Brain (organoid and tissue), 16 donors: ENCODE measurements at places on chromosomes 5 and 9. TPM values are rescaled to one million over a fixed set of nuclear protein-coding genes. Genes with fewer than 3 reads are reported as not detected.
A peak's percentile ranks its signal among the peaks of the same experiment; 100 is the strongest.

- peak; percentile 33 for DNase-seq
Measured at GRCh38 chr9:1202512-1203280, 152.5 kb downstream of the DMRT2 start.

- DNase-seq, result no peak
Measured at GRCh38 chr5:82389347-82389746, 111.2 kb upstream of the RPS23 start.

The PFN3 gene
- polyA plus RNA-seq, result not detected

The SLCO6A1 gene
- polyA plus RNA-seq, result not detected

DNA sequence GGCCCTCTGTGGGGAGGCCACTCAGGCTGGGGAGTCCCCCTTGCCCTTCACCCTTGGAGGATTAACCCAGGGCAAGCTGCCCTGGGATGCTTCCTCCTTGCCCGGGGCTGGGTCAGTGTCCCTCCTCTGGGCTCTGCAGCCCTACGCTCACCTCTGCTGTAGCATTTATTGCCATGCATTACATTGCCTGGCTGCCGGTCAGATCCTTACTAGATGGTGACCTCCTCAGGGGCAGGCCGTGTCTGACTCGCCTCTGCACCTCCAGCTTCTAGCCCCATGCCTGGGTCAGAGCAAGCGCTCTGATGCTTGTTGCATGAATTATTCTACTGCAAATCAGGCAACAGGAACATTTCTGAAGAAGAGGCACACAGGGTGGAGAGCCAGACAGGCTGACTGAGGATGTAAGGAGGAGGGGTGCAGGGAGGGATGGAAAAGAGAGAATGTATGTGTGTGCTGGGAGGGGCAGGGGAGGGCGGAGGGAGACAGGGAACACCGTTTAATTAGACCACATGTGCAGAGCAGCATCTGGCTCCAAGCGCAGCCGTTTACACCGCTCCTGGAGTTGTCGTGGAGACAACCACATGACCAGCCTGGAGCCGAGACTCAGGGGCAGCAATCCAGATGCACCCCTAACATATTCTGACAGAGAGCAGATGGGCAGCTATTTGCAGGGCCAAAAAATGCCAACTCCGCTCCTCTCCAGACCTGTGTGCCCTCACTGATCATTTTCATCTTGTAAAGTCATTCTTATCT, 117.0 kb downstream of the CRB2 start:
- peak; percentile 95 for DNase-seq
